AG09319 (cell line): ENCODE measurements at places on chromosomes 2 and 18.

DNA sequence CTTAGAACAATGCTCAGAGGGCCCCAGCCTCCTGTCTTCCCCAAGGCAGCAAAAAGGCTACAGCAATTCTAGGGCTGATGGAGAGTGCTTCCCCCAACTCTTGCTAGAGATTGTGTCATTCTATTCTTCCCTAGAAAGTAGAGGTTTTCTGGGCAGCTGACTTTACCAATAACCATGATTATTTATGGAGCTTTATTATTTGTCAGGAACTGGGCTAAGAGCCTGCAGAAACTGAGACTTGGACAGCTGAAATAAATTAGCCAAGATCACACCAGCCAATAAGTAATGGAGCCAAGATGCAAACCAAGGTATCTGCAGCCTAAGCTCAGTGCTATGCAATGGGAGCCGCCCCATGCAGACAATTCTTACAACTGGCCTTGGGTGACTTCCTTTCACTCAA lies 84.8 kb downstream of the CCBE1 start:
- peak; percentile 88 for DNase-seq

- DNase-seq: no peak
These were observed 30.0 kb upstream of the ERMN start for GRCh38 chr2:157355618-157356017.

GRCh38 chr2:126963390-126963789 lies 64.7 kb downstream of the TEX51 start:
- DNase-seq: no peak

DNA sequence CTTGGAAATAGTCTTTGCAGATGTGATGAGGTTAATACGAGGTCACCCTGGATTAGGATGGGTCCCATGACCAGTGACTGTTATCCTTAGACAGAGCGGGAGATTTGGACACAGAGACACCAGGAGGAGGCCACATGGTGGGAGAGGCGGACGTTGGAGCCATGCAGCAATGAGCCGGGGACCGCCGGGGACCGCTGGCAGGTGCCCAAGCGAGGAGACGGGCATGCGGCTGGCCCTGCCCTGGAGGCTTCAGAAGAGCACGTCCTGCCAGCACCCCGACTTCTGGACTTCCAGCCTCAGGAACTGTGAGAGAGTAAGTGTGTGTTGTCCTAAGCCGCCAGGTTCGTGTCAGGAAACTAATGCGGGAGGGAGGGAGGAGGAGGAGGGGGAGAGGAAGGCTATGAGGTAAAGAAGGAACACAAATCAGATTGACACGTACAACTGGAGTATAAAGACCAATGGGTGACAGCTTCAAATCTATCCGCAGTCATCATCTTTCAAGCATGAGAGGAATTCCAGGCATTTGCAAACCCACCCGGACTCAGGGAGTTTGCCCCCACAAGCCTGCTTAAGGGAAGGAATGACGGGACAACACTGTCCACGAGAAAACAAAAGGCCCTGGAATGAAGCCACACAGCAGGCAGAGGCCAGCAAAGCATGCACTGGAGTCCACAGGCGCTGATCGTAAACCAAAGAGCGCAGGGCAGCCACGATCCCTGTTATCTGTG lies 11.6 kb upstream of the BOK start:
- peak; percentile 14 for DNase-seq

DNA sequence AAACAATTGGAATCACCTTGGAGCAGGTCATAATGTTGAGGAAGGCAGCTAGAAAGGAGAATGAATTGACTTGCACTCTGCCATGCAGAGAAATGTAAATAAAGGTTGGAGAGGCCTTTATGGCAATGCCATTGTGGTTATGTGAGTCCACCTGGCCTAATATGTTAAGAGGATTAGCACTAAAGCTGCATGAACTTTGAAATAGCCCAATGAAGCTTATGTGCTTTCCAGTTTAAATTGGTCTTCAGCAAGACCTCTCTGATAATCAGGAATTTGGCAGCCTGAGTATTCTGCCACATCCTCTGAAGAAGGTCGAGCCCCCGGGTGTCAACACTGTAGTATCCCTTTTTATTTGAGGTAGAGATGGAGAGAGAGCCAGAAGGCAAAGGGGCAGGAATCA lies 464.9 kb downstream of the CDH2 start:
- no peak for DNase-seq
